AG20443 (cell line): ENCODE measurements at places on chromosomes 16 and 17.

DNA sequence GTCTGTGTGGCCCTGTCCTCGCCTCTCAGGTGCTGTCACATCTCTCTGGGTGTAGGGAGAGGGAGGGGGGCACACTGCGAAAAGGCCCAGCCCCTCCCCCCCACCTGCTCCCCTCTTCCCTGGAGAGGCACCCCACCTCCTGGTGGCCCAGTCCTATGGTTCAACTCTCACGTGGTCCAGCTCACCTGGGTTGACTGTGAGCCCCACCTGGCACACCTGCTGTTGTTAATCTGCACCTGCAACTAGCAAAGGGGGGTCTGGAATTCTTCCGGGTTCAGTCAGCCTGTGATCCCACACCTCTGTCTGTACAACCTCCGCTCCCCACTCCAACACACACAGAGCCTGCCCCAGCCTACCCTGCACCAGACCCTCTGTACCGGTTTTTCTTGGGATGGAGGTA lies 2.0 kb upstream of the SYNGR2 start:
- DNase-seq = no peak

DNA sequence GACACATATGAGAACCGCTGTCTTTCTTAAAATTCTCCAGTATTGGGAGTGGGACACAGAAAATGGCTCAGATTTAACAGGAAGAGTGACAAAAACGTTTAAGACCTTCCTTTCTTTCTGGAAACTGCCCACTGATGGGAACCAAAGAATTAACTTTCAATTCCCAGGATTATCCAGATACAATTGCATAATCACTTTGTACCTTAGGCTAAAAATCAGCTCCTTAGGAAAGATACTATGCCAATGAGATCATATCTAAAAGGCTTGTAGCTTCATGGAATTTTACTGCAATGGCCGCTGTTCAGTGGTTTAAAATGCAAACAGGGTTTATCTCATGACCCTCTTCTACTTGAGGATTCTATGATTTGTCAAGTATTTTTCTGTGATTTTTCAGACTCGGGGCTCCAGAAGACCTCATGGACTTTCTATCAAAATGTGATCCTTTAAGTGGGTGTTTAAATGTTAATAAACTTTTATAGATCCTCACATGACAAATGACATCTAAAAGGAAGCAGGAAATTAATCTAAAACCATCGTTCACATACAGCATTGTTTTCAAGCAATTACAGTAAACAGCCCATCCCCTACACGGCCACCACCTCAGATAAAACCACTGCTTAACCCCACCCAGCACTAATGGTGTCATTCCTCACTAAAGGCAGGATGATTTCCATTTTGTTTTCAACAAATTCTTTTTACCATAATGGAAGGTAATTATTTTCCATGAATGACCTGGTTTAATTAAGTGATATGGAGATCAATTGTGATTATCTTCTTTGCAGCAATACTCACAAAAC lies 31.6 kb upstream of the ERN1 start:
- DNase-seq = no peak

DNA sequence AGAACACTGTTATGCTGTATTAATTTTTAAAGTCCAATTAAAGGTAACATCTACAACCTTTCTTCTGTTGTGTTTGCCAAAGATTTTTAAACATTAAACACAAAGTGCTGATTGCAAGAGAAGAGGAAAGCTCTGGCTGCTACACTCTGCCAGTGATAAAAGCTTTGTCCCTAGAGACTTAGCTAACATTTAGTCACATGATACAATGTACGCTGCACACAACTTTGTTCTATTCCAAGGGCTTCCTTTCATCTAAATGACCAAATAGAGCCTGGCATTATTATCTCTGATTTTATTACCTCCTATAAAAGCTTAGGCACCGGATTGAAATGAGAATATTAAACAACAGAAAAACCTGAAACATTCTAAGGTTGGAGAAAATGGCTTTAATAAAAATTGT lies 388.7 kb upstream of the PMFBP1 start:
- DNase-seq = no peak

DNA sequence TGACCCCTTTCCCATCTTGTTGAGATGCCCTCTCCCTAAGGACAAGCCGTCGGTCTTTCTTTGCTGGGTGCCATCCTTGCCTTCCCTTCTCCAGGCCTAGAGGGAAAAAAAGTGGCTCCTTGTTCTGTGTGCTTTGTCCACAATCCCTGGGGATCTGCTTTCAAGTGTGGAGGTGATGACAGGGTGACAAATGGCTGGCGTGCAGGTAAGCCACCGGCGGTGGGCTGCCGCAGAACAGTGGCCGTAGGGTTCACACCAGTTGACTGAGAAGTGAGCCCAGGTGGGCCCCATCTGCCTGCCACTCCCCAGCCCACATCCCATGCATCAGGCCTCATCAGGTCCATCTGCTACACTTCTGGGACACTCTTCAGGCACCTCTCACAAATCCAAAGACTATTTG lies 11.4 kb upstream of the CALB2 start:
- DNase-seq = no peak

DNA sequence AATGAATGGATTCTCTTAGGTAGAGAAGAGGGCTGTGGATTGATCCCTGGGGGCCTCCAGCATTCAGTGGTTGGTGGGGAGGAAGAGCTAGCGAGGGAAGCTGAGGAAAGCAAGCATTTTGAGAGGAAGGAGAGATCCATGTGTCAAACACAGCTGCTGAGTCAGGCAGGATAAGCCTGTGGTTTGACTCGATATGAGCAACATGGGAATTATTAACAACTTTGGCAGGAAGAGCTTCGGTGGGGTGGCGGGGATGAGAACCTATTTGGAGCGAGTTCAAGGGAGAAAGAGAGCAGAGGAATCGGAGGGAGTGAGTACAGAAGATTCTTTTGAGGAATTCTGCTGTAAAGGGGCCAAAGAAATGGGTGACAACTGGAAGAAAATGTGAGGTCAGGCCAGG lies 59.5 kb upstream of the CDC42EP4 start:
- peak; percentile 84 for DNase-seq

DNA sequence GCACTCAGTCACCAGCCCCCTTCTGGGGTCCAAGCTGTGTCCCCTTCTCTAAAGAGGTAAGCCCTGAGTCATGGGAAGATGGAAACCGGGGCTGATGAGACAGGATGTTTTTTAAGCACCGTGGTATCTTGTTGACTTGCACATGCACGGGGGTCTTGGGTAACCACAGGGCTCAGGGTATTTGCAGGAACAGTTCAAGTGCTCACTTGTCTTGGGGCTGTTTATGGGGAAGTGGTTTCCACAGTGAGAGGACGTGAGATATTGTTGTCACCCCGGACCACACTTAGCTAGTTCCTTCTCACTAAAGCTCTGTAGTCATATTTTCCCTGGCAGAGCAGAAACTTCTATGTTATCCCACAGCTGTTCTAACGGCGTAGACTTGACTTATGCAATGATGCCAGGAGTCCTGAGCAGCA lies 7.7 kb downstream of the CCL3L1 start:
- DNase-seq = no peak

GRCh38 chr16:1288813-1289476 lies 20.5 kb upstream of the UBE2I start:
- no peak for DNase-seq

- no peak for DNase-seq
These were observed 17.2 kb downstream of the CRISPLD2 start for GRCh38 chr16:84836967-84837366.

DNA sequence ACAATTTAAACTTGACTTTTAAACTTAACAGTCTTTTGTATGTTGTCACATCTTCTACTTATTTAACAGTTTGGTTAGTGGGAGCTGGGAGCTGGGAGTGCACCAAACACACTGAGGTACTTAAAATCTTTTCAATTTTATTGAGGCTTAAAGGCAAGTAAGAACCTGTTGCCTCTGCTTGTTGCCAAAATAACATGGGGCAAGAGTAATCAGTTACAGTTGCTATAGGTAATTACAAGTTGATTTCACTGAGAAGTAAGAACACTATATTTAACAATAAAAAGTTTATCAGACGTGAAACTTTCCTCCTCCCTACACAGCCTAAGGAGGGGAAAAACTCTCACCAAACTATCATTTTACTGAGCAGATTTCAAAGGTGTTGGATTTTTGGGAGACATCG lies 135.2 kb downstream of the FTO start:
- no peak for DNase-seq

DNA sequence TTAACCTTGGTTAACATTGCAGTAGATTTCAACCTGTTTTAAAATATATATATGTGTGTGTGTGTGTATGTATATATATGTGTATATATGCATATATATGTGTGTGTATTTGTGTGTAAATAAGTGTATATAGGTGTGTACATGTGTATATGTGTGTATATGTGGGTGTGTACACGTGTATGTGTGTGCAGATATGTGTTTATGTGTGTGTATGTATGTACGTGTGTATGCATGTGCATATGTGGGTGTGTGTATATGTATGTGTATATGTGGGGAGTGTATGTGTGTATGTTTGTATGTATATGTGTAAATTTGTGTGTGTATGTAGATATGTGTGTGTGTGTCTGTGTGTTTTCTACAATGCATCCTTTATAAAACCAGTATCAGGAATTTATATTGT lies 205.5 kb upstream of the FOXF1 start:
- DNase-seq = no peak
